ENCODE measurements at places on chromosomes 1 and 21. TPM values are rescaled to one million over a fixed set of nuclear protein-coding genes. Genes with fewer than 3 reads are reported as not detected.
A peak's percentile ranks its signal among the peaks of the same experiment; 100 is the strongest.

DNA sequence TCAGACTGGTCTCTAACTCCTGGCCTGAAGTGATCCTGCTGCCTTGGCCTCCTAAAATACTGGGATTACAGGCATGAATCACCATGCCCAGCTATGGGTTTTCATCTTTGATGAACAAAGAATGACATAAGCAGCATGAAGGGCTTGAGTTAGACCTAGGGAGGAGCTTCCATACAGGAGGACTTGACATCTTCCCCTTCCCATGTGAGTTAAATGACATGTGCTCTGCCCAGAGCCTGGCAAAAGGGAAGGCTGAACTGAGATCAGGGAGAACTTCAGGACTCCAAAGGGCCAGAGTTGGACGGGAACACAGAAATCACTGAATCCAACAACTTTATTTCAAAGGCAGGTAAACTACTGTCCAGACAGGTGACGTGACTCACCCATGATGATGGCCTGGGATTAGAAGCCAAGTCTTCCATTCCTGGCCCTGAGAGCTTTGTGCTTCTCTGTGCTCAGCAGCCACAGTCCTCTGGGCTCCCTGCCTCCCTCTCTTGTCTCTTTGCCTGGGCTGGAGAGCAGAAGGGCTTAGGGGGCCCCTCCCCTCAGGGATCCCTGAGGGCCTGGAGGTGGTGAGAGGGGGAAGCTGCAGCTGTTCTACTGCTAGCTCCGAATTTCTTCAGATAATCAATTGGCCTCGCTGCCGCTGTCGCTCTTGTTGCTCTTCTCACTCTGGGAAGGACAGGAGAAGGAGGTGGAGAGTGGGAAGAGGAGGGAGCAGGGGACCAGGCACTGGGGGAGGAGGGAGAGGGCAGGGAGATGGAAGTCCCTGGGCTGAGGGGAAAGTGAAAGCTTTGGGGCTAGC is 7.6 kb downstream of the NHLH1 start:
- DNase-seq: no peak
- no peak overlapping the region for H3K27ac ChIP-seq
- no peak overlapping the region for H3K4me3 ChIP-seq
- no peaks in the 10 kb centered on the region for H3K27me3 ChIP-seq

DNA sequence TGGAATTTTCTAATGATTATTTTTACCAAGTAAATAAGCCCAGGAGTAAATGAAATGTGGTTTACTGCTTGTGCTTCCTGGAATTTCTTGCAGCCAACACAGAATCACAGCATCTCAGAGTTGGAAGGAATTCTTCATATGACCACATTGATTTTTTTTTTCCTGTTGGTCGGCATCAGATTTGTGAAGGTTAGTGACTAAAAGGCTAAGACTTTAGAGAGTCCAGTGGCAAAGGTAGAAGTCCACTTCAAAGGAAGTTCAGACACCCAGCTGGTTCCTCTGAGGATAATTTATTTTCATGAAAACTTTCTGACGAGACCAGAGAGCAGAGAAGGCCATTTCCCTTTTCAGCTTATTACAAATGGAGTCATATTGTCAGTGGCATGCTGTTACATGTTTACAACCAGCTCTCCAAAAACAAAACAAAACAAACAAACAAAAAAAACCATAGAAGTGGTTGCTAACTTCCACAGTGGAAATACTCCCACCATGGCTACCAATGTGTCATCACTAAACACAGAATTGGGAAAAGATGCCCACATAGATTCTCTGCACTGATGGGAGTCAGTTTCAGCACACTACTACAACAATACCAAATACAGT is 77.2 kb upstream of the CDC42BPA start:
- DNase-seq: no peak
- no peaks in the 10 kb centered on the region for H3K27me3 ChIP-seq
- H3K4me1 ChIP-seq: no peaks in the 10 kb centered on the region
- no peak overlapping the region for H3K27ac ChIP-seq
- no peaks in the 10 kb centered on the region for H3K36me3 ChIP-seq

DNA sequence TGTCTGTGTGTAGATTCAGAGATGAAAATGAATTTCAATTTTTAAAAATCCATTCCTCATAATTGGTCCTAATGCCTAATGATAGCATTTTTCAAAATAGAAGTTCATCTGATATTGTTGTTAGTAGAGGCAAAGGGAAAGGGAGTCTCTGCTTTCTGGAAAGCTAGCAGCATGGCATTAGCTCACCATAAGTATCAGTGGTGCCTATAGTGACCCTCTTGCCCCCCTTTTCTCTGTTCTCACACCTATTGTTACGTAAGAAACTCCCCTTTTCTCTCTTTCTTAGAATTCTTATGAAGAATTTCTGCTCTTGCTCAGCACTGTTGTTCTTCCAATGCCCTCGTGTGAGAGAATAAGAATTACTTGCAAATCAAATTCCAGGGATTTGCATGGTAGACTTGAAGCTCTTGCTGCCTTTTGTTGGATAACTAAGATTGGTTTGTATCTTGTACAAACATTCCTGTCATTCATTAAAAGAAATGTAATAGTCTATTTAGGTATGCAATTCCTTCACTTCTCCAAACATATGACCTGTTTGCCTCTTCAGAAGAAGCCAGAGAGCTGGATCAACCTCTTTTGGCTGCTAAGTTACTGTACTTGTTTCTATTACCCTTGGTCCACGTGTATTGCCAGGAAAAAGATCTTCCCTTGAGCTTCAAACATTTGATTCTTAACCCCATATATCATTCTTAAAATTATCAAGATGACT is 69.2 kb upstream of the MAGI3 start:
- DNase-seq: no peak
- no peak overlapping the region for H3K27ac ChIP-seq
- no peaks in the 10 kb centered on the region for H3K27me3 ChIP-seq

DNA sequence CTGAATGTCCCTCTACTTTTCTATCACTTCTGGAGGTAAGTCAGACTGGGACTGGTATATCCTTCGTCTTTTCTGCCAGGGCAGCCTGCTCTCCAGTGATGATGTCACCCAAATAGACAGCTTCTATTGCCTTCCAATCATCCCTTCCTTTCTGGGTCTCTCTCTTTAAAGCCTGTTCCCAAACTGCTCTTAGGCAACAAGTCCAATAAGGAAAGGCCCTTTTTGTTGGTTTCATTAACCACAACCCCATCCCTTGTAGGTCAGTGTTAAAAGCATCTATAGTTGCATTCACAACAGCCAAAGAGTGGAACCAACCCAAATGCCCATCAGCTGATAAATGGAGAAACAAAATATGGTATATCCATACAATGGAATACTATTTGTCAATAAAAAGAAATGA is 114.4 kb downstream of the CNIH3 start:
- no peaks in the 10 kb centered on the region for H3K27me3 ChIP-seq
- no peak for DNase-seq
- H3K36me3 ChIP-seq: no peaks in the 10 kb centered on the region
- H3K27ac ChIP-seq: no peak overlapping the region

DNA sequence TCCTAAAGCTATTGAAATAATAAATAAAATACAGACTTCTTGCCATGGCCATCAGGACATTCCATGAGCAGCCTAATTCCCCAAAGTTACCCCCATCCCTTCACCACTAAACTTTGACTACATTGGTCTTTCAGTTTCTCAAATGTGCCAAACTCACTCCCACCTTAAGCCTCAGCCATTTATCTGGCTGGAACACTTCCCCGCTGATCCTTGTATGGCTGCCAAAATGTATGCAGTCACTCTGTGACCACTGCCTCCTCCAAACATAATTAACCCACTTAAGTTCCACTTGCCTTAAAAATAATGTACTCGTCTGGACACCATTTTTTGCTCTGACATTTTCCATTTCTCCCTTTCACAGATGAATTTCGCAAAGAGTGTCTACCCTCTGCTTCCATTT is 407.4 kb downstream of the NTNG1 start:
- H3K27me3 ChIP-seq: no peaks in the 10 kb centered on the region
- no peaks in the 10 kb centered on the region for H3K36me3 ChIP-seq
- H3K4me3 ChIP-seq: no peak overlapping the region
- H3K27ac ChIP-seq: no peak overlapping the region

DNA sequence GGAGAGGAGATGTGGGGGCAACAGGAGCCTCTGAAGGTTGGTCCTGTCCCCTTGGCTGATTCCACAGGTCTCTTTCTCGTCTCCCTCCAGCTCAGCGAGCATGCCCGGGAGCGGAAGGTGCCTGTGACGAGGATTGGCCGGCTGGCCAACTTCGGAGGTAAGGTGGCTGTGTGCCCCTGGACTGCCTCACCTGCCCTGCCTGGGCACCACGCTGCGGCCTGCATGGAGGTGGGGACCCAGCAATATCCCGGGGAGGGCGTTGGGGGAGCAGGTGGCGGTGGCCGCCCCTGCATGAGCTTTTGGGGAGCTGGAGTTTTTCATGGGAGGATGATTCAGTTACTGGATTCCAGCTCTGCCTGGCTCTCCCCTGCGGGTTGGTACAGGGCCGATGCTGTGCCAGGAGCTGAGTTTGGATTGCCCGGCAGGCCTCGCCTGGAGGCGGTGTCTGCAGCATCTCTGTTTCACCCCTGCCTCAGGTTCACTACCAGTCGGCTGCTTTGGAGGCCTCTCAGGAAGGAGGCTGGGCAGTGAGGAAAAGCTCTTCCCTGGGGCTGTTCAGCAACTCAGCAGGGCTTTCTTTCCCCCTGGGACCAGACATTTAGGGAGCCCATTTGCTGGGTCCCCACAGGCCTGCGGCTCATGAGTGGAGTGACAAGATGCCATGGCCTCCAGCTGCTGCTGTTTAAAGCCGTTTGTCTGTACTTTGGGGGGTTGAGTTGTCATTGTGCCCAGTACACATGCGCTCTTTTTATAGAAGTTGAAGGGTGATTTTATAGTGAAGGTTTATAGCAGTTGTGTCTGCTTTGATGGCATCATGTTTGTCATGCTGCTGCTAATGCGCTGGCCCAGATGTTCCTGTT is 25.7 kb downstream of the COQ8A start:
- H3K36me3 ChIP-seq: no peaks in the 10 kb centered on the region
- DNase-seq: no peak
- no peaks in the 10 kb centered on the region for H3K4me1 ChIP-seq
- H3K27me3 ChIP-seq: no peaks in the 10 kb centered on the region
- no peak overlapping the region for H3K4me3 ChIP-seq

GRCh38 chr1:56803561-56804156 is 15.5 kb downstream of the FYB2 start:
- no peak overlapping the region for H3K27ac ChIP-seq
- H3K4me3 ChIP-seq: no peak overlapping the region
- no peak for DNase-seq

GRCh38 chr1:2955652-2956051 is 65.6 kb upstream of the ACTRT2 start:
- no peaks in the 10 kb centered on the region for H3K36me3 ChIP-seq
- DNase-seq: no peak
- no peak overlapping the region for H3K4me3 ChIP-seq
- H3K27ac ChIP-seq: no peak overlapping the region

DNA sequence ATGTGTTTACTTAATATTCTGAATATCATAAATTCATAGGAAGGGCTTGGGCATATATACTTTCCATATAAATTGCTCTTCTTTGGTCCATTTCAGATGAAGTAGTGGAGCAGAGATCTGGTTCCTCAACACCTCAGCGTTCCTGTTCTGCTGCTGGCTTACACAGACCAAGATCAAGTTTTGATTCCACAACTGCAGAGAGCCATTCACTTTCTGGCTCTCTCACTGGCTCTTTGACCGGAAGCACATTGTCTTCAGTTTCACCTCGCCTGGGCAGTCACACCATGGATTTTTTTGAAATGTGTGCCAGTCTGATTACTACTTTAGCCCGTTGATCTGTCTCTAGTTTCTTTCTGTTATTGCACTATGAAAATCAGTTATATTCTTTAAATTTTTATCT is 62.3 kb downstream of the PRKAA2 start:
- no peaks in the 10 kb centered on the region for H3K36me3 ChIP-seq
- H3K4me1 ChIP-seq: no peaks in the 10 kb centered on the region
- H3K27me3 ChIP-seq: no peaks in the 10 kb centered on the region
- H3K4me3 ChIP-seq: no peak overlapping the region
- no peak overlapping the region for H3K27ac ChIP-seq
- DNase-seq: no peak

- no peak for DNase-seq
- H3K4me3 ChIP-seq: no peak overlapping the region
- H3K36me3 ChIP-seq: no peaks in the 10 kb centered on the region
- H3K27me3 ChIP-seq: no peaks in the 10 kb centered on the region
These were observed 133.1 kb upstream of the PTBP2 start for GRCh38 chr1:96588416-96588995.

DNA sequence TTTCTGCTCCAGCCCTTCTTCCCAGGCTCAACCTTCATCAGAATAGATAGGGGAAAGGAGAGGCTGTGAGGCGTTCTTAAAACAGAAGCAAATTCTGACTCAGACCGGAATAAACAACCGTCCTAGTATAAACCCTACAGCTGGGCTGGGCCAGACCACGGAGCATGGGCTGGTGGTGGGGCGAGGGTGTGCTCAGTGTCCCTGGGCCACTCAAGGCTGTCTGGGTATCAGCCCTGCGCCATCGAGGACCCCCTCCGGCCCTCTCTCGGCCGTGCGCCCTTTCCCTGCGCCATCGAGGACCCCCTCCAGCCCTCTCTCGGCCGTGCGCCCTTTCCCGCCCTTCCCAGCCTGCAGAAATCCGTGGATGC is 36.0 kb downstream of the CAPN2 start:
- H3K27ac ChIP-seq: no peak overlapping the region
- peaks cover 27% of the 10 kb centered on the region for H3K36me3 ChIP-seq
- no peak for DNase-seq
- no peaks in the 10 kb centered on the region for H3K27me3 ChIP-seq
- H3K4me3 ChIP-seq: peak overlapping the region; percentile 68

- H3K27me3 ChIP-seq: no peaks in the 10 kb centered on the region
- no peaks in the 10 kb centered on the region for H3K36me3 ChIP-seq
- peaks cover 24% of the 10 kb centered on the region for H3K4me1 ChIP-seq
- no peak overlapping the region for H3K27ac ChIP-seq
- H3K4me3 ChIP-seq: no peak overlapping the region
These were observed 126.4 kb upstream of the SAMSN1 start for GRCh38 chr21:14672466-14672865.

DNA sequence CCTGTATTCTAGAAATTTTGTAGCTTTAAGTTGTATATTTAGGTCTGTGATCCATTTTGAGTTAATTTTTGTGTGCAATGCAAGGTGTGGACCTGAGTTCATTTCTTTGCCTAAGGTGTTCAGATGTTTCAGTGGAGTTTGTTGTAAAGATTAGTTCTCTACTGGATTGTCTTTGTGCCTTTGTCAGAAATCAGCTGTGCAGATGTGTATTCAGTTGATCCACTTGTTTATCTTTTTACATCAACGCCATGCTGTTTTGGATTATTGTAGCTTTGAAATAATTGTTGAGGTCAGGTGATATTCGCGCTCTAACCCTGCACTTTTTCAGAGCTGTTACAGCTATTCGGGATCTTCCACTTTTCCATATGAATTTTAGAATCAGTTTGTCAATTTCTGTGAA is 32.8 kb downstream of the SKI start:
- no peaks in the 10 kb centered on the region for H3K27me3 ChIP-seq
- peak overlapping the region; percentile 20 for H3K27ac ChIP-seq
- no peaks in the 10 kb centered on the region for H3K36me3 ChIP-seq
- no peak for DNase-seq
- no peak overlapping the region for H3K4me3 ChIP-seq

- no peak for DNase-seq
- no peaks in the 10 kb centered on the region for H3K4me1 ChIP-seq
- H3K36me3 ChIP-seq: no peaks in the 10 kb centered on the region
- no peak overlapping the region for H3K27ac ChIP-seq
- H3K27me3 ChIP-seq: no peaks in the 10 kb centered on the region
- no peak overlapping the region for H3K4me3 ChIP-seq
These were observed 124.6 kb upstream of the CAMK1G start for GRCh38 chr1:209458921-209459320.

The HMGCS2 gene
- total RNA-seq: not detected

The C4BPB gene
- 1.3 TPM for total RNA-seq

The FAM163A gene
- not detected for total RNA-seq

The MEAF6 gene
- 45.0 TPM for total RNA-seq

The SNX7 gene
- total RNA-seq: 0.24 TPM
